ENCODE measurements at places on chromosomes 3 and 15. TPM values are rescaled to one million over a fixed set of nuclear protein-coding genes. Genes with fewer than 3 reads are reported as not detected.
A peak's percentile ranks its signal among the peaks of the same experiment; 100 is the strongest.

GRCh38 chr3:69236812-69237707 lies 114.7 kb upstream of the LMOD3 start:
- peak overlapping the region; percentile 42 for H3K4me3 ChIP-seq
- DNase-seq: no peak
- H3K36me3 ChIP-seq: peaks cover 15% of the 10 kb centered on the region
- no peaks in the 10 kb centered on the region for H3K27me3 ChIP-seq
- peaks cover 21% of the 10 kb centered on the region for H3K4me1 ChIP-seq

- peaks cover 30% of the 10 kb centered on the region for H3K27me3 ChIP-seq
- no peaks in the 10 kb centered on the region for H3K36me3 ChIP-seq
- H3K27ac ChIP-seq: no peak overlapping the region
- no peak overlapping the region for H3K4me3 ChIP-seq
- no peak for DNase-seq
Observed at GRCh38 chr3:127634653-127635052, 5.7 kb downstream of the PODXL2 start.

- peak overlapping the region; percentile 74 for H3K27ac ChIP-seq
- H3K27me3 ChIP-seq: no peaks in the 10 kb centered on the region
- H3K4me3 ChIP-seq: no peak overlapping the region
- H3K4me1 ChIP-seq: peaks cover 97% of the 10 kb centered on the region
Observed at GRCh38 chr15:78070049-78070700, 7.3 kb downstream of the TBC1D2B start.

GRCh38 chr3:151307131-151307530 lies 9.5 kb downstream of the GPR87 start:
- no peak for DNase-seq
- H3K27ac ChIP-seq: no peak overlapping the region
- H3K27me3 ChIP-seq: no peaks in the 10 kb centered on the region
- no peak overlapping the region for H3K4me3 ChIP-seq
- H3K4me1 ChIP-seq: peaks cover 6% of the 10 kb centered on the region

- H3K36me3 ChIP-seq: no peaks in the 10 kb centered on the region
- peak overlapping the region; percentile 43 for H3K27ac ChIP-seq
- peaks cover 39% of the 10 kb centered on the region for H3K4me1 ChIP-seq
Observed at GRCh38 chr3:71244826-71245488, 338.6 kb downstream of the FOXP1 start.

GRCh38 chr15:64825431-64826294 lies at the start of gene PIF1:
Gene PIF1 (minus strand): TSS chr15:64825647. CDS start chr15:64824335, 1,312 bp downstream.
- H3K4me1 ChIP-seq: peaks cover 21% of the 10 kb centered on the region
- H3K36me3 ChIP-seq: no peaks in the 10 kb centered on the region
- DNase-seq: peak; percentile 86
- peak within 1 kb of the TSS; percentile 44 for H3K27ac ChIP-seq

DNA sequence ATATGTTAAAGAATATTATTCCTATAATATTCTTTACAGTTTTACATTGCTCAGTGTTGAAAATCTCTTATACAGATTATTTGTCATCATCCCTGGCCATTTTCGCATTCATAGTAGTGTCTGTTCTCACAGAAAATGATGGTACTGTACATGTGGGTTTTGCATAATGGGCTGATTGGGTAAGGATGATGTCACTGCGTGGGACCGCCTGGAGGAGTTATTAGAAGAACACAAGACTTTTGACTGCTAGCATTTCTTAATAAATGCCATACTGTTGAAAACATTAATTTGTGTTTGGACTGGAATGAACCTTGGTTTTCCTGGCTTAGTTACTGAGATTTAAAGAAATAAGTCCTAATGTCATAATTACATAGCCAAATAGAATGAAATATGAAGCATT lies 20.3 kb downstream of the LRCH3 start:
- H3K4me3 ChIP-seq: no peak overlapping the region
- peak; percentile 53 for DNase-seq
- H3K4me1 ChIP-seq: peaks cover 6% of the 10 kb centered on the region

GRCh38 chr15:76105391-76105790 lies 45.6 kb downstream of the TMEM266 start:
- no peak overlapping the region for H3K27ac ChIP-seq
- no peak for DNase-seq

DNA sequence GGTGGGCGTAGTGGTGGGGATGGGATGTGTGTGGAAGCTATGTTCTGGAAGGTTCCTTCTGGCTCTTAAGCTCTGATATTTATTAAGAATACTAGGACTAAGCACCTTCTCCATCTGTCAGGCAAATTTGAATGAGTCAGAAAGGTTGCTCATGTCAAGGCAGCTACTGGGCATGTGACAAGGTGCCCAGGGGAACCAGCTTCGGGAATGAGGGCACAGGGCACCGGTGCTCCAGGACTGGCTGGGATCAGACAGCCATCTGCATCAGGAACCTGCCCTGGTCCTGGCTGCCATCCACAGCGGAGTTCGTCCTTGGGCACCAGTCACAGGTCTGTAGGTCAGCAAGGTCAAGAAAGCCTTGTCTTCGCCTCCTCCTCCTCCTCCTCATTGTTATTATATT lies 32.5 kb downstream of the CA12 start:
- H3K27me3 ChIP-seq: no peaks in the 10 kb centered on the region
- no peak overlapping the region for H3K27ac ChIP-seq
- no peaks in the 10 kb centered on the region for H3K36me3 ChIP-seq
- H3K4me1 ChIP-seq: peaks cover 4% of the 10 kb centered on the region
- DNase-seq: no peak

- peaks cover 14% of the 10 kb centered on the region for H3K4me1 ChIP-seq
- no peaks in the 10 kb centered on the region for H3K27me3 ChIP-seq
- peak; percentile 70 for DNase-seq
- H3K36me3 ChIP-seq: no peaks in the 10 kb centered on the region
- H3K27ac ChIP-seq: no peak overlapping the region
- H3K4me3 ChIP-seq: no peak overlapping the region
Observed at GRCh38 chr15:33126559-33127290, 67.8 kb downstream of the FMN1 start.

DNA sequence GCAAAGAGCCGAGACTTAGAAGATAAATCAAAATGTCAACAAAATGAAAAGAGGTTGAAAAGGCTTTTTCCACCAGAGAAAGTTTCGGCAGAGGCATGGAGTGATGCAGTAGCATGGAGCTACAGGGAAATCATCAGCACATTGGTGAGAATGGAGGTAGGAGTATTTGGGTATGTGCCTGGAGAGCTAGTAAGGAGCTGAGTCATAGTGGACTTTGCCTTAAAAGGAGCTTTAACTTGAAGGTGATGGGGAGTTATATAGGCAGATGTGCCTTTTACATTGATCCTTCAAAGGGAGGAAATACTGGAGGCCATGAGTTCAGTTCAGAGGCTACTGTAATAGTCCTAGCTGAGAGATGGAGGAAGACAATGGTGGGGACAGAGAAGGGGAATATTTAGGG lies 44.3 kb downstream of the IL5RA start:
- H3K36me3 ChIP-seq: no peaks in the 10 kb centered on the region
- H3K27ac ChIP-seq: no peak overlapping the region
- no peaks in the 10 kb centered on the region for H3K27me3 ChIP-seq
- no peaks in the 10 kb centered on the region for H3K4me1 ChIP-seq

The ANKRD63 gene
- total RNA-seq: not detected

The MAP4 gene
- 166 TPM for total RNA-seq

The CDCP1 gene
- 28.7 TPM for total RNA-seq

The SNTN gene
- total RNA-seq: 12.8 TPM

All from lower lobe of right lung (tissue), 2 donors.